ENCODE measurements at places on chromosomes 5 and 9.

DNA sequence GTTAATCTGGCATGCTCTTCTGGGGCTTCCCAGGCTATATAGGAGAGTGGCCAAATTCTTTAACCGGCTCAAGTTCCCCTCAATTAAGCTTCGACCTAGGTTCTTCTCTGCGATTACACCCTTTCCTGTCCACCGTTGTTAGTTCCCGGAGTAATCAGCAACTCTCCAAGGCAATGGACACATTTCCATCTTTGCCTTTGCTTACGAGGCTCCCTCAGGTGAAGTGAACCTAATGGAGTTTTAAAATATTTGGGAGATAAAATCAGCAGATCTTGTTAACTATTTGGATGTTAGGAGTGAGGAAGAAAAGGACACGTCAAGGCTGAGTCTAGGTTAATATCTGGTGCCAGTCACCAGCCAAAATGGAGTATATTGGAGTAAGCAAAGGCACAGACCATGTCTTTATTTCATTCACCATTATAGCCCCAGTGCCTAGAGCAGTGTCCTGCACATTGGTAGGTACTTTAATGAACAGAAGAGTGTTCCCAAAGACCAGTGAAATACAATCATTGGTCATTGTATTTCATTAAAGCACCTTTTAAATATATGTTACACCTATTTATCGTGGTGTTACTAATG is 515 bp downstream of the UTP15 start:
- DNase-seq: no peak

GRCh38 chr9:120358877-120359276 is 221.1 kb downstream of the CDK5RAP2 start:
- no peak for DNase-seq

GRCh38 chr5:149045089-149045460 is 17.8 kb downstream of the SH3TC2 start:
- DNase-seq: no peak

- no peak for DNase-seq
These were observed 59.1 kb upstream of the FBXW11 start for GRCh38 chr5:172065431-172066065.

GRCh38 chr5:150523472-150524350 is 15.8 kb downstream of the NDST1 start:
- DNase-seq: no peak

GRCh38 chr5:85077581-85077980 is 692.9 kb upstream of the EDIL3 start:
- no peak for DNase-seq

GRCh38 chr5:31036411-31036810 is 157.1 kb upstream of the CDH6 start:
- no peak for DNase-seq

DNA sequence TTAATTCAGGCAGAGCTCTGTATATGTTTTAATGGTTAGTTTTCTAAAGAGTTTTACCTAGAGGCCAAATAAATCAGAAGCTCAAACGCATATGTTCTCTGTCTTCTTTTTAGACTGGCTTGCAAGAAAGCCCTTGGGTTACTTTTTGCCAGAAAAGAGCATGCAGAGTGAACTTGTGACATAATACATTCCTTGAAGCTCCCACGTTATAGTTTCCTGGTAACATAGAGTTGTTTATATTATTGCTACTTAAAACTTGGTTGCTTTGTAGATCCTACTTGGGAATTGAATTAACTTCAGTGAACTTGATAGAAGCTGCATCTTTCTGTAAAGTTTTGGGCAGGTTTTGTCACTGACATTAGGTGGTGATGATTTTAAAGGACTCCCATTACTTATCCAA is 102.9 kb downstream of the C9orf152 start:
- DNase-seq: no peak

GRCh38 chr9:135561391-135562234 is at the start of gene PAEP:
Gene PAEP, plus strand, starts transcription at chr9:135561756.
- DNase-seq: no peak

DNA sequence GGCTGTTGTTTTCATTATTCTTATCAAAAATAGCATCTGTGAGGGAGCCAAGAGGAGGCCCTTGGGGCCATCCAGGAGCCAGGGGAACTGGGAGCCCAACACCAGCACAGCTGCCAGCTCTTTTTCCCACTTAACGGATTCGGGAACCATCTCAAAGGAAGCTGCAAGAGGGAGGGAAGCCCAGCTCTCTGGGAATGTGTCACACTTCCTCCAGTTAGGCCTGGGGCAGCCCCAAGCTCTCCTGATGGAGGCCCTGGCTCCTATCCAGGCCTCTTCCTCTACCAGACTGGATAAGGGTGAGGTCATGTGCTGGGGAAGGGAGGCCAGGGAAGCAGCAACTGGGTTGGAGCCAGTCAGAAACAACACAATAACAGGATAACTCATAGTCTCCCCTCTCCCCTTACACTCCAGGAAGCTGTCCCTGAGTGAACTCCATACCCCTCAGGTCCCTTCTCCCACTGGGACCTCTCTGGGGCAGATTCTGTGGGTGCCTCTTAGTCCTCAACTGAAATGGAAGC is 12.7 kb downstream of the CSF2 start:
- no peak for DNase-seq

DNA sequence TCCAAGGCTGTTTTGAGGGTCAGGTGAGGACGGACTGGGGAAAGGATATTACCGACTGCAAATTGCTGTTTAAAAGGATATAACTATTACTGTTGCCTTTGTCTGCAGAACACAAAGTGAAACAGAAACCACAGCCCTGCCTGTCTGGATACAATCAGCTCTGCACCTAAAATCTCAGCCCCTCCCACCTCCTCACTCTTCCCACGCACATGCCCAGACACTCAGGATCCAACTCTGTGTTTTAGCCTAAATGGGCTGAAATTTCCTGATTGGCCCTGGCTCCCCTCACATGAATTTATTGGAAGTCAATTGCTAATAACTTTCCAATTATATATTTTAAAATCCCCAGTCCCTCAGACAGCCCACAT is 176.3 kb upstream of the PPP1R26 start:
- no peak for DNase-seq

Data from activated CD4-positive, alpha-beta T cell treated with anti-CD3 and anti-CD28 coated beads for 4 hours (primary cell).